ENCODE measurements at places on chromosomes 2 and 18. TPM values are rescaled to one million over a fixed set of nuclear protein-coding genes. Genes with fewer than 3 reads are reported as not detected.

GRCh38 chr2:172985139-172985892, 90.3 kb upstream of the MAP3K20 start:
- DNase-seq: no peak
- no peaks in the 10 kb centered on the region for H3K36me3 ChIP-seq
- no peak overlapping the region for H3K4me3 ChIP-seq
- H3K27ac ChIP-seq: no peak overlapping the region

DNA sequence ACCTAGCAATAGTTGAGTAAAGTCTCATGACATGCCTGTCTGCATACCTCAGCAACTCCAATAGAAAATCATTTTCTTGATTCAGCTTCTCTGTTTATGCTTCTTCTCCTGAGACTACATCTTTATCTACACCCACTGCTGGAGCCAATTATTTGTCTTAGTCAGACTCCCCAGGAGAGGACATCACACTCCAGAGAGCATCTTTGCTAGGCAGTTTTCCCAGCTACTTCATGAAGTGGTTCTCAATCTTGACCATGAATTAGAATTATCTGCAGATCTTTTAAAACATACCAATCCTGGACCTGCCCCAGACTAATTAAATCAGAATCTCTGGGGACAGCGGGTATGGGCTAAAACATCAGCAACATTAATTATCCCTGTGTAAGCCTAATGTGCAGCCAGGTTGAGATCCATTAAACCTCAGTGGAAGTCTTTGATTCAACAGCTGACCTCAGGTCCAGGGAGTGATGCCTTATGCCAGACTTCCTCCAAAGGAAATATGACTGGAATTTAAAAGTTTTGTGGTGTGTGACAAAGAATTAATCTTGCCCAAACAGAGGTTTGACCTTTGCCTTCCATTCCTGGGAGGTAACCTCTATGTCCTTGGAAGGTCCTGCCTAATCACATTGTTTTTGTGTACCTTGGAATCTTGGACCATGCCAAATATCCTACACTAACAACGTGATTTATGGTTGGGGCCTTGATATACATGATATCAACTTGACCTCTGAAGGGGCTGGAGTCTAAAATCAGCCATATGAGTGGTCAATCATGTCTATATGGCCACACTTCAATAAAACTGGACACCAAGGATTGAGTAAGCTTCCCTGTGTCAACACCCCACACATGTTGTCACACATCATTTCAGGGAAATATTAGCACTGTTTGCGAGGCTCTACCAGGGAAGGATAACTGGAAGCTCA, 99.3 kb upstream of the DNAJC10 start:
- no peaks in the 10 kb centered on the region for H3K4me1 ChIP-seq
- H3K27ac ChIP-seq: no peak overlapping the region
- no peak overlapping the region for H3K4me3 ChIP-seq
- no peak for DNase-seq
- H3K36me3 ChIP-seq: no peaks in the 10 kb centered on the region
- no peaks in the 10 kb centered on the region for H3K27me3 ChIP-seq

DNA sequence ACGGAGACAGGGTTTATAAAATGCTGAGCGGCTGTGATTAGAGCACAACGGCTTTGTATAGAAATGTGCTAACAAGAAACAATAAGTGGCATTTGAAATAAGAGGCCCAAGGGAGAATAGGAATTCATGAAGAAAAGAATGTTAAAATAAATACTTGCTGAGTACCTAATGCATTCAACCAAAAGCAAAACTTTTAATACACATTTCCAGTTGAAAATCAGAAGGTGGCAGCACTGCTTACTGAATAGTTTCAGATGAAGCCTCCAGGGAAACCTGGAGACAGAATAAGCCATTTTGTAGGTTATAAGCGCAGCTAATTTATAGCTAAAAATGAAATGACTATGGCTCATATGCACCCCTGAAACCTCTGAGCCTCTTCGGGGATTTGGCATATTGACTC, 286.6 kb downstream of the DPP10 start:
- no peak overlapping the region for H3K27ac ChIP-seq
- no peaks in the 10 kb centered on the region for H3K27me3 ChIP-seq
- H3K4me1 ChIP-seq: no peaks in the 10 kb centered on the region
- H3K4me3 ChIP-seq: no peak overlapping the region
- DNase-seq: no peak
- H3K36me3 ChIP-seq: no peaks in the 10 kb centered on the region

GRCh38 chr2:66497431-66498288, 62.7 kb downstream of the MEIS1 start:
- no peaks in the 10 kb centered on the region for H3K36me3 ChIP-seq
- no peak overlapping the region for H3K4me3 ChIP-seq
- no peak overlapping the region for H3K27ac ChIP-seq
- H3K27me3 ChIP-seq: no peaks in the 10 kb centered on the region

DNA sequence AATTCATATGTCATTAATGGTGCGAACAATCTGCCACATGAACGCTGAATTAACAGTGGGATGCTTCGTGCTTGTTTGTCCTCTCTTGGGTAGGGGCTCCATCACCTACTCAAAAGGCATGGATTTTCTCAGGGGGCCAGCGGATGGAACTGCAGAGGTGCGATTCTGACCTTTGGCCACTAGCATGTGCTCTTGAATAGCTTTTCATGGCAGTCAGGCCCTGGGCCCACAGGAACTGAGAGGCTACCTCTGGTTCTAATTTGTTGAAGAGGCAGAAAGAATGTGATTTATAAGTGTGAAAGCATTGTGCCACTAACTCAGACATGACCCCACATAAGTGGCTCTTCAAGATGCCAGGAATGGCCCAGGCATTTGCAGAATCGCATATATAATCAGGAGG, 283.2 kb downstream of the INSIG2 start:
- H3K27me3 ChIP-seq: peaks cover 14% of the 10 kb centered on the region
- no peak for DNase-seq
- no peak overlapping the region for H3K4me3 ChIP-seq
- no peak overlapping the region for H3K27ac ChIP-seq
- H3K36me3 ChIP-seq: no peaks in the 10 kb centered on the region

DNA sequence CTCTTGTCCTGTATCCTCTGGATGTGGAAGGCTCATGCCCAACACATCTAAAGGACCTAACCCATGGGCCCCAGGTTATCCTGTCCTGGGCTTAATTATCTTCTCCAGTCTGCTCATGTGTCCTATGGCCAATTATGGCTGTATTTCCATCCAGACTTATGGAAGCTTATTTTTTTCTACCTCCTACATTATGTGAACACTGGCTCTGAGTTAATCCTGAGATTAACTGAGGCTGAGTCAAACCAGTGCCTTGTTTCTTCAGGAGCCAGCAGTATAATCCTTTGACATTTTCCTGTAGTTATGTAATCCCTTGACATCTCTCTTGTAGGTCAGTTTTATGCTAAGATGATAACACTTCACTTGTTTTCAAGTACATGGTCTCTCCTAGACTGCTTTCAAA, 213.6 kb downstream of the PMAIP1 start:
- H3K4me3 ChIP-seq: no peak overlapping the region
- H3K36me3 ChIP-seq: no peaks in the 10 kb centered on the region
- H3K27ac ChIP-seq: no peak overlapping the region
- no peaks in the 10 kb centered on the region for H3K4me1 ChIP-seq
- no peaks in the 10 kb centered on the region for H3K27me3 ChIP-seq

The MTX2 gene
- 5.0 TPM for total RNA-seq

The ITPRIPL1 gene
- total RNA-seq: 5.1 TPM

The POTEC gene
- total RNA-seq: not detected

Data from CD4-positive, alpha-beta T cell (primary cell).